Fibroblast of skin of scalp (primary cell): ENCODE measurements at places on chromosomes 1 and 21.
A peak's percentile ranks its signal among the peaks of the same experiment; 100 is the strongest.

DNA sequence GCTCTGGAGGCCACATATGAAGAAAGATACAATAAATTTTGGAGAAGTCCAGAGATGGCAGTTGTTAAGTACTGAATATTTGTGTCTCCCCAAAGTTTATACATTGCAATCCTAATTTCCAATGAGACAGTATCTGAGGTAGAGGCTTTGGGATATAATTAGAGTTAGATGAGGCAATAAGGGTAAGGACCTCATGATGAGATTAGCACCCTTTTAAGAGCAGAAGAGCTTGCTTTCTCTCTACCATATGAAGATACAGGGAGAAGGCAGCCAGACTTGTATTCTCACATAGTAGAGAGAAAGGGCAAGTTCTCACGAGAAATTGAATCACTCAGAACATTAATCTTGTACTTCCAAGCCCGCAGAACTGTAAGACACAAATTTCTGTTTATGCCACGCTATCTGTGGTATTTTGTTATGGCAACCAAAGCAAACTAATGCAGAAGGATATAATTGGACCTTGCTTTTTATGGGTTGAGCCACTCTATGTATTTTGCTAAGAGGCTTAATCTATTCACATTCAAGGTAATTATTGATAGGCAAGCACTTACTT, 430.1 kb downstream of the KCNT2 start:
- DNase-seq: no peak

GRCh38 chr1:59428828-59429227, 131.9 kb downstream of the FGGY start:
- no peak for DNase-seq

DNA sequence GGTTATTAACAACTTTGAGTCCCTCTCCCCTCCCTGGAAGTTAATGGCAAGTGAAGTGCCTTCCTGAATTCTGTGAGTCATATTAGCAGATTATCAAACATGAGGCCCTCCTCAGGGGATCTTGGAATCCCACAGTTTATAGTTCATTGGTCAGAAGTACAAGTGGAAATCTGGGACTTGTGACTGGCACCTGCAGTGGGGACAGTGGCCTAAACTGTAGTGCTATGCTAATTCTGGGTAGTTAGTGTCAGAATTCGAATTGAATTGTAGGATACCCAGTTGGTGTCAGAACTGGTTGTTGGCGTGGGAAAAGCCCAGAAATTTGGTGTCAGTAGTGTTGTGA, 26.2 kb downstream of the ZYG11B start:
- DNase-seq: no peak

DNA sequence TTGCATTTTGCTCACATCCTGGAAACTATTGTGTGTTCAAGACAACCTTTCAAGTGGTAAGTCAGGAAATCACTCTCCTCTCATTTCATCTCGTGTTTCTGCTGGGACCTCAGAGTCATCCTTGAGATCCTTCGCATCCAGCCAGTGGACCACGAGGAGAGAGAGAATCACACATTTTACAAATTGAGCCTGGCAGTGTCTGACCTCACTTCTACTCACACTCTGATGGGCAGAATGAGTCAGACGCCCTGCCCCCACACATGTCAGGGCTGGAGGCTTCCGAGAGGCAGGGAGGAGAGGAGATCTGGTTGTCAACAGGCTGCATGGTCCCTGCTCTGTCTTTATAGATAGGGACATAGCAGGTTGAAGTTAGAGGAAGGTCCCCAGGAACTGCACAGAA, 509.7 kb downstream of the AJAP1 start:
- DNase-seq: no peak

DNA sequence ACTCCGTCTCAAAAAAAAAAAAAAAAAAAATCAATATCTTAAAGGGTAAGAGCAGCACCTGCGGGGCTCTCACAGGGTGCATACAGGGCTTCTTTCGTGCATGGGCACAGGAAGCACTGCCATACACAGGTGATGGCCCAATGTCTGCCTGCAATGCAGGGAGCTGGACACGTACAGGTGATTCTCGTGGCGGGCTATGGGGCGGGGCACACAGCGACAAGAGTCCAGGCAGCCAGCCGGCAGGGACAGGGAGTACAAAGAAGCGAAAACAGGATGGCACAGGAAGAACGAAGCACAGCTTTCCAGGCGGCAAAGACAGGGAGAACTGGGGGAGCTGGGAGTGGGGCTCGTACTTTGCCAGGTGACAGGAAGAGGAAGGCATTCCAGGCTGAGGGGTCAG, 1.6 kb downstream of the KIF17 start:
- DNase-seq: no peak

DNA sequence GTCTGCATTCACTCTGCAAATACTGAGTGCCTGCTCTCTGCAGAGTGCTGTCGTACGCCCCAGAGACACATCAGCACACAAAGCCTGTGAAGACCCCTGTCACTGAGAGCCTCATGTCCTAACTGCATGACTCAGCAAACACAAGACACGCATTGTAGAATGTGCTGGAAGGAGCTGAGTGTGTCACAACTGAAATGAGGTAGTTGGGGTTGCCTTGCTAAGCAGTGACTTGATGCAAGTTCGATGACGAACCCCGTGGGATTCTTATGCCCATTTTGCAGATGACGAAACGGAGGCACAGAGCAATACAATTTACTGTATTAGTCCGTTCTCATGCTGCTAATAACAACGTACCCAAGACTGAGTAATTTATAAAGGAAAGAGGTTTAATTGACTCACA, 65.1 kb downstream of the RIPK4 start:
- no peak for DNase-seq

DNA sequence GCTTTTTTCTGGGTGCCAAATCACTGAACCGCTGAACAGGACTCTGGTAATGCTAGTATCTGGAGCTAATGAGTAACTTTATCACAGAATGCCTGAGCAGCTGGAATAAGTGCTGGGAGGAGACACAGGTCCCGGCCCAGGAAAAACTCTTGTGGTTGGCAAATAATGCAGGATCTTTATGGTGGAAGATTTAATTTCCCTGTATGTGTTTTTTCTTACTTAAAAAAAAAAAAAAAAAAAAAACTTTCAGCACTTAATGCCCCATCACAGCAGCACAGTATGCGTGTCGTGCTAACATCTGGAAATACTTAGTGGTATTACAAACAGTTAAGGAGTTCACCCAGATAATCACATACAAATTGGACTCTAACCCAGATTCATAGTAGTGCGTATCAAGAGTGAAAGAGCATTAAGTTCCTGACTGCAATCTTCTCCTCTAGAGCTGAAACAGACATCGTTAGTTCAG, 220.7 kb downstream of the TOMM20 start:
- DNase-seq: peak; percentile 91

- DNase-seq: no peak
These were observed 15.6 kb downstream of the SERINC2 start for GRCh38 chr1:31428436-31429221.

- no peak for DNase-seq
These were observed 35.0 kb upstream of the RD3 start for GRCh38 chr1:211527006-211527405.
